ENCODE measurements at places on chromosomes 12 and 14.

DNA sequence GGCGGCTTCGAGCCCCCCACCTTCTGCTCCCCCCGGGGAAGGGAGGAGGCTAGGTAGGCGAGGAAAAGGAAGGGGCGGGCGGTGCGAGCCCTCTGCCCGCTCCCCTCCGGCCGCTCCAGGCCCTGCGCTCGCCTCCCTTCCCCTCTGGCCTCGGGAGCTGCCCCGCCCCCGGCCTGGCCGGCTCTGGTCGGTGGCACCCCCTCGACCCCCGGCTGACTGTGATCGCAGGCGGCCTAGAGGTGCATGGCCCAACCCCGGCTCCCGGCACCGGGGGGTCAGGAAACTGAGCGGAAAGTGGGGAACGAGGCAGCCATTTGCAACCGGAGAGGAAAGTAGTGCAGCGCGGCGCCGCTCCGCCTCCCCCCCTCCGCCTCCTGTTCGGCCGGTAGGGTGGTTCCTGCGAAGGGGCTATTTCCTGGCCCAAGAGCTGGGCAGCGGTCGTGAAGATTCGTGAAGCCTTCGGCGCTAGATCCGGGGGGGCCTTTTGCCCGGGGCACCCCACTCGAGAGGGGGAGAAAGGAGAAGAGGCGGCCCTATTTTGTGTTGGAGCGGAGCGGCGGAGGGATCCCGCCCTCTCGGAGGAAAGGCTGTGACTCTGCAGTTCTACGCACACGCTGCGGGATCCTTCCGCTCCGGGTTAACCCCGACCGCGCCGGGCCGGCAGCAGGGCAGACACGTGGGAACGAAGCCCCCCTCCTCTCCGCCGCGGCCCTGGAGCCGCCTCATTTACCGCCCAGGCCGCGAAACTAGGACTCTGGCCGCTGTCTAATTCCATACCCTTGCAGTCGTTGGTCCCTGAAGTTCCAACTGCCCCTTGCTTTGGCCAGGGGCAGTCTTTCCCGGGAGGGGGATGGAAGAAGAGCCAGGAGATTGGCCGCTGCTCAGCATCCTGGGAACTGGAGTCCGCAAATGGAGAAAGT lies at the start of gene KMT2D:
TSS of gene KMT2D (minus strand) at position 558 of the 920 bp plus-strand sequence. CDS start 5,470 bp downstream, outside the sequence.
- DNase-seq = peak; percentile 85

GRCh38 chr12:20212658-20213555 lies 155.4 kb upstream of the PDE3A start:
- DNase-seq = peak; percentile 98

GRCh38 chr12:73277971-73278370 lies 1005.8 kb downstream of the TRHDE start:
- DNase-seq = no peak

- DNase-seq = no peak
Observed at GRCh38 chr12:2691006-2691344, 103.8 kb upstream of the FKBP4 start.

- DNase-seq = no peak
Observed at GRCh38 chr14:77186911-77187648, 5.5 kb downstream of the TMEM63C start.

GRCh38 chr14:51979088-51979709 lies 10.1 kb upstream of the RTRAF start:
- DNase-seq = peak; percentile 62

- no peak for DNase-seq
Observed at GRCh38 chr12:89514751-89515150, 9.8 kb downstream of the GALNT4 start.

DNA sequence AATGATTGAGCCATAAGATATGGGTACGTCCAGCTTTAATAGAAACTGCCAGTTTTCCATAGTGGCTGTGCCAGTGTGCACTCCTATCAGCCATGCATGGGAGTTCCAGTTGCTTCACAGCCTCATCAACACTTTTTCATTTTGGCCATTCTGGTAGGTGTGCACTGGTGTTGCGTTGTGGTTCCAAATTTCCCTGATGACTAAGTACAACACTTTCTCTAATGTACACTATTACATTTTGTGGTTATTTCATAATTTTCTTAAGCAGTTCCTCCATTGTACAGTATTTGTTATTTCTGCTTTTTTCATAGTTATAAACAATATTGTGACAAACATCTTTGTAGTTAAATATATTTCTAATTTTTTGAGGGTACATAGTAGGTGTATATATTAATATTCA lies 21.5 kb upstream of the OAS1 start:
- no peak for DNase-seq

GRCh38 chr14:69713209-69713781 lies 53.6 kb upstream of the SRSF5 start:
- DNase-seq = no peak

- no peak for DNase-seq
Observed at GRCh38 chr14:56092763-56093162, 25.4 kb upstream of the PELI2 start.

DNA sequence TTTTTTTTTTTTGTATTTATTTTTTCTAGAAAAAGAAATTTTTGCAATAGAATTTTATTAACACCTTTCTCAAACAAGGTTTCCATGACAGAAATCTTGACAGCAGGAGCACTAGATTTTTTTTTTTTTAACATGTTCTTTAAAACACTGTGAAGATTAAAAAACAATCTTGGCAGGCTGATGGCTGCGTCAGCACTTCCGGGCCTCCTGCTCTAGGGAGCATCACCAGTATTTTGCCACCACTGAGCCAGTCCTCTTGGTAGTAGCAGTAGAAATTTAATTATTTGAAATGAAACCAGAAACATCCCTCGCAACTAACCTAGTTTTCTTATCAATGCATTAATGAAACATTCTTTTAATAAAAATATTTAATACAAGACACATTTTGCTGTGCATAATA lies 99.6 kb downstream of the APAF1 start:
- no peak for DNase-seq

- DNase-seq = no peak
Observed at GRCh38 chr12:23707270-23707669, 242.2 kb downstream of the SOX5 start.

GRCh38 chr12:29694002-29694401 lies 89.7 kb downstream of the TMTC1 start:
- no peak for DNase-seq

DNA sequence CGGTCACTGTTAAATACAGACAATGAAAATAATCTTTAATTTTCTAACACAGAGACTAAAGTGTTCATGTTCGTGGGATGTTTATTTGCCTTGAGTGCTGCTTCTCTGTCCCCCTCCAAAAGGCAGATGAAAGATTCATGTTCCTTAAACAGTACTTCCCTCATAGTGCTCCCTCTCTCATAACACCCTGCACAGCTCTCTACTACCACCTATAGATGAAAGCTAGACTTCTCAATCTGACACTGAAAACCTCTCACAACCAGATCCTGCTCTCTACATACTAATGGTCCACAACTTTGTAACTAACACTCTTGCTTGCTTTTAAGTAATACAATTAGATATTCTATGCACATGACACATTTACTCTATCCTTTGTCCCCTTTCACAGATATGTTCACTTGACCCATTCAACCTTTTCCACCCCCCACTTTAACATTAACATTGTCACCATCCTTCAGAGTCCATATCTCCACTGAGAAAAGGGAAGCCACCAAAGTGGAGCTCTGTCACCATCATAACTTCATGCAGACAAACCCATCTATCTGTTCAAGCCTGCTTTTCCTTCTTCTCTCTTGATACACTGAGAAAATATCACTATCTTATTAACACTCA lies 266.4 kb upstream of the USP15 start:
- DNase-seq = no peak

- DNase-seq = no peak
Observed at GRCh38 chr12:93572712-93573551, 457 bp downstream of the SOCS2 start.

DNA sequence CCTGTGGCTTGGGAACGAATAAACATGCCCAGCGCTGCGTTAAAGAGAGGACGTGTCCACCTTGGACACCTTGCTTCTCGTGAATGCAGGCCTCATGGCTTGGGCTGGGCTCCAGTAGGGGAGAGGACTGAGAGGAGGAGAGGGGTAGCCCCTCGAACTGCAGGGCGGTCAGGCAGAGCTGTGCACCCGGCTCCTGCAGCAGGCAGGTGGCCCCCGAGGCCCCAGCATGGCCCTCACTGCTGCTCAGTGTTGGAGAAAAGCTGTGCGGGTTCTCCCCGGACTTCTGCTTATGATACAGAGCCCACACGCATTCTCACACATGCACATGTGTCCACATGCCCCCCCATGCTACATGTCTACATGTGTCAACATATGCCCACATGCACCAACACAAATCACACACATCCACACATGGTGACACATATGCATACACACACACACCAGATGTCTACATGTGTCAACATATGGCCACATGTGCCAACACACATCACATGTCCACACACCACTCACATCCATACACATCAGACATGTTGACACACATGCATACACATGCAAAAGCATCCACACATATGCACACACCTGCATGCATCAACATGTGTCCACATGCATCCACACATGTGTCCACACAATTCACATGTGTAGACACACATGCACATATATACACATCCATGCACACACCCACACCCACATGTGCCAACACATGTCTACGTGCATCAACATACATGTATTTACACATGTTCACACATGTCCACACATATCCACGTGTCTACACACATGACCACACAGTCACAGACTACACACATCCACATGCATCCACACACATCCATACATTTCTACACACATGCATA lies 3.0 kb downstream of the ADGRD1 start:
- no peak for DNase-seq

DNA sequence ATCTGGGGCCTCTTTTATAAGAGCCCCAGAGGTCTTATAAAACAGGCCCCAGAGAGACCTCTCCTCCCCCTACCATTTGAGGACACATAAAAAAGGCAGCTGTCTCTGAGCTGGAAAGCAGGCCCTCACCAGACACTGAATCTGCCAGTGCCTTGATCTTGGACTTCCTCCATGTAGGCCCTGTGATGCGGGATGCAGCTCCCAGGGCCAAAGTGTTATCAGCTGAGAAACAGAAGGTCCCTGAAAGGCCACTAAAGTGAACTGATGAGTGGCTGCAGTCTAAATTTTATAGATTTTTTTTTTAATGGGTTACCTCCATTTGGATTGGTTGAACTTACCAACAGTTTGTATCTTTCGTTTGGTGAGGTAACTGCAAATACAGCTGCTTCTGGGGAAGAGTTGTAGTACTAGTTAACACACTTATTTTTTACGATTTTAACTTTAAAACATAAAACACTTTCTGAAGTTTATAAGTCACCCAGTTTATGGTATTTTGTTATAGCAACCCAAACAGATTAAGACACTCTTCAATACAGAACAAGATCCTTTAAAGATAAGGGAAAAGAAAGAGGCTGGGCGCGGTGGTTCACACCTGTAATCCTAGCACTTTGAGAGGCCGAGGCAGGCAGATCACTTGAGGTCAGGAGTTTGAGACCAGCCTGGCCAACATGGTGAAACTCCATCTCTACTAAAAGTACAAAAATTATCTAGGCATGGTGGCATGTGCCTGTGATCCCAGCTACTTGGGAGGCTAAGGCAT lies 5.6 kb upstream of the GUCY2C start:
- DNase-seq = no peak

DNA sequence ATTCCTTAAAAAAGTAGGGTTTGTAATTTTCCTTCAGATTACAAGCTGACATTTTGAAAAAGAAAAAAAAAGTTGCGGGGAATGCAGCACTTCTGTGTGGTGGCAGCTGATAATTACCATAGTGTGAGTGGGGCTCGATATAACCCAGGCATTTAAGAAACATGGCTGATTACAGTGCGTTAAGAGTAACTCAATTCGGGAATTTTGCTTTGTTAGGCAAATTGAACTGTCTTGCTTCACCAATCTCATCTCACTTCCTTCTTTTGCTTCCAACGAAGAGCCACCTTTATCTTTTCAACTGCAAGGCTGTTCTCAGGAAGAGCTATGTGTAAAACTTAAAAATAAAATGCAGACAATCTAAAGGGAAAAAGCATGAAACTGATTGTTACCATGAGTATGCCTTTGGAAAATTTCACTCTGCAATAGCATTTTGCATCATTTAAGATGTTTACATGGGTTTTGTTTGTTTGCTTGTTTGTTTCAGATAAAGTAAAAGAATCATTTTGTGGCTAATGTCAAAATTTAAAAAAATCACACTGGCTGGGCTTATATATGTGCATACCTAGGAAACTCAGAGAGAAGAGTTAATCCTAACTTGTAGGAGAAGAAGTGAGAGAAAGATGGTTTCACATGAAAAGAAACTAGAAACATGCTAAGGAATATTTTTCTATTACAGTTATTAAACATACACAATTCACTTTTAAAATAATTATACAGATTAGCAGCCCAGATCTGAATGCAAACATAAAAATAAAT lies 295.9 kb upstream of the ATP2B1 start:
- no peak for DNase-seq

DNA sequence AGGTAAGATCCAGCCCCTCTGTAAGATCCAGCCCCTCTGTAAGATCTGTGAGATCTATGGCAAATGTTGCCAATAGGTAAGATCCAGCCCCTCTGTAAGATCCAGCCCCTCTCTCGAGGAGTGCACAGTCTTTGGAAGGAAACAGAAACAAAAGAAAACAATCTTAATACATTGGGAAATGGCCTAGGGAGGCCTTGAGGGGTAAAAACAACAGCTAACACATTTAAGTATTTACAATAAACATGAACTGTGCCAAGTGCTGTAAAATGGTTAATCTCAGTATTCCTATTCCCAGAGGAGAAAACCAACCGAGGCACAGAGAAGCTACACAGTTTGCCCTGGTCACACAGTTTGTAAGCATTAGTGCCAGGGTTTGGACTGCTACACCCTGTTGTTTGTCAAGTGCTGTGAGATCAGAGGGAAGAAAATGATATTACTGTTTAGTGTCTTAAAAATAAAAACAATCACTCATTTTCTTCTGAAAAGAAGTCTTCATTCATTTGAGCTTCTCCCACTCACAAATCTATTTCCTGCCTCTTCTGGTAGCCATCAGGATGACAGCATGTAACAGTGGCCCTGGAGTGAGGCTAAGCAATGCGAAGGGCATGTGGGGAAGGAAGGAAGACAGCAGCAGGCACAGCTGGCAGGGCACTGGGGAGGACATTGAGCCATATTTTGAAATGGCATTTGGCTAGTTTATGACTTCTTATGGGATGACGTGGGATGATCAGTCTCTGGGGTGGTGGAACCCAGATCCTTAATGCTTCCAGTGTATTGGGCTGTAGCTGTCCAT lies 118.7 kb upstream of the PTPRQ start:
- DNase-seq = peak; percentile 39

GRCh38 chr14:92937051-92937937 lies 14.3 kb downstream of the CHGA start:
- no peak for DNase-seq

DNA sequence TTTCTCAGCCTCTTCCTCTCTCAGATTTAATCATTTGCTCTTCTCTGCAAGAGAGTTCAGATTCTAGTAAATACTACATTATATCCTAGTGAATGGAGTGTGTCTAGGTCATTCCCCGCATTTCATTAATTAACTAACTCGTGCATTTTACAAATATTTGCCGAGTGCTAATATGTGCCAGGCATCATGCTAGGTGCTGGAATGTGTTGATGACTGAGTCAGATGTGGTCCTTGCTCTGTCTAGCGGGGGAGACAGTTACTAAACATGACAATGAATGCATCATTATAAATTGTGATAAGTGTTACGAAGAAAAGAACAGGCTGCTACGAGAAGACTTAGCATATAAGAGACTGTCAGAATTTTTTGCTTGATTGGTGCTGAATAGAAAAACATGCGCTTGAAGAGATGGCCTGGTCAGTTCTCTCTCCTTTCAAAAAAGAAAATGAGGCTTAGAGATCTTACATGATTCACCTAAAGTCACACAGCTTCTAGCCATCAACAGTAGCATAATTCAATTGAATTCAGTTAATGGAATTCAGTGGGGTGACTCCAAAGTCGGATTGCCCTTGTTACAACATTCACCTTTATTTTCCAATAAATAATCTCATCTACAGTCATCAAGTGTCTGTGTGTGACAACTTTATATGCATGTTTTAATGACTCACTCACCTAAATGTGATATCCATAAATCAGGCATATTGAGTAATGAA lies 48.7 kb upstream of the MAX start:
- DNase-seq = no peak
